ENCODE measurements at places on chromosomes 2 and 18.

- DNase-seq: no peak
Observed at GRCh38 chr2:4190548-4190947, 487.2 kb downstream of the DCDC2C start.

DNA sequence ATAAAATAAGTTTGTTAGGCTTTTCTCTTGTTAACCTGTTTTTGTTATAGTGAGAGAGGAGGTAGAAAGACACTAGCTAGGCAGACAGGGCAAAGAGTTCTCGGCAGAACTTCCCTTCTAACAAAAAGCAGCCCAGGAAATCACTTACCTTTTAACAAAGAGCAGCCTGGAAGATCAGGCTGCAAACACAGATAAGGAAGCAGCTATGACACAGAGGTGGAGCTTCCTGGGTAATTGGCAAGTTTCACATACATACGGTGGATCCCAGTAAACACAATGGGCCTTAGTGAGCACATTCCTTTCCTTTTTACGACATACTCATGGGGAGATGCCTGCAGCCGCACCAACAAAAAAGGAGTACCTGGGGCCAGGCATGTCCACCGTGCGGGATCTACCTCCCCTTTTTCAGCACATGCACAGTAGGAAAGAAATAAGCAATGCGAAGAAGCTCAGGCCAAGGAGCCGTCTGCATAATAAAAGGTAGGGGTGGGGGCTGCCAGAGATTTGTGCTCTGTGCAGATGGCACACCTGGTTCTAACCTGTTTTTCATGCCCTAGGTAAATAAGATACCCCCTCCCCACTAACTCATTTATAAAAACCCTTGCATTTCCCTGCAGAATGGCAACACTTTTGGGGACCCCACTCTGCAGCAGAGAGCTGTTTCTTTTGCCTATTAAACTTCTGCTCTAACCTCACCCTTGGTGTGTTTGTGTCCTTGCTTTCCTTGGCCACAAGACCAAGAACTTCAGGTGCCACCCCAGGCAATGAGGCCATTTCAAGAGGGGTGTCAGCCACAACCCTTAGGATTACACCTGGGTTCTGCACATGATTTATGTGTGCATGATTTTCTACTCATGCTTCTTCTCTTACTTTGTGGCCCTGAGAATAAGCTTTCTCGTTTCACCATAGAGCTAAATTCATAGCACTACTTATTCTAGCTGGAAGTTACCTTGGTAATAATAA, 26.5 kb downstream of the MDH1 start:
- DNase-seq: no peak

- peak; percentile 40 for DNase-seq
Observed at GRCh38 chr2:96065381-96065930, 30.7 kb upstream of the GPAT2 start.

- DNase-seq: peak; percentile 71
Observed at GRCh38 chr2:240857039-240858008, 11.3 kb upstream of the AGXT start.

DNA sequence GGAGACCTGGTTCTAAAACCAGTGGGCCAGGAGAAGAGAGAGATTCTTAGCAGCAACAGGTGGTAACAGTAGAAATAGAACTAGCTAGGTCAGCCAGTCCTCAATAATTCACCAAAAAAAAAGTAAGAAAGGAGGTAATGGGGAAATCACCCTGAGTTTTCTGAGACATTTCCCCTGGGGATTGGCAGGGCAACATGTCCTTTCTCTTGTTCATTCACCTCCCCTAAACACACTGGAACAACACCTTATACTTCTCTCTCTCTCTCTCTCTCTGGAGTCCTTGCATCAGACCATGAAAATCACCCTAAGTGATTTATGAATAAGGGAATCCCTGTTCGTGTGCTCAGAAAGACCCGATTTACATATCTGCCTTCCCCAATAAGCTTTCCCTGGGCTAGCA, 64.8 kb downstream of the COX7A2L start:
- no peak for DNase-seq

DNA sequence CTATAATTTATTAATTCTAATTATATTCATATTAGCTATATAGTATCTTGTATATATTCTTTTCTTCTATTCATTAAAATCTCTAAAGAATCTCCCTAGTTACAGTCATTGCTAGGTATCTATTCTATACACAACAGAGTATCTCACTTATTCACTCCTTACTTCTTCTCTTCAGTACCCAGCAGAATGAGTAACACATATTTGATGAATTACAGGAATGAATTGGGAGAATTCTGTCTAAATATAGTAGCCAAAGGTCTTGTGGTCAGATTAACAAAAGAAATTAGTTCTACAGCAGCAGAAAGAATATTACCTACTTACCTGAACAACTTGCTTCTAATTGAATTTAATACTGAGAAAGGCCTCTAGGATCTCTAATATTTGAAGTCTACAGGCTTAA, 758.0 kb upstream of the ZEB2 start:
- DNase-seq: no peak

DNA sequence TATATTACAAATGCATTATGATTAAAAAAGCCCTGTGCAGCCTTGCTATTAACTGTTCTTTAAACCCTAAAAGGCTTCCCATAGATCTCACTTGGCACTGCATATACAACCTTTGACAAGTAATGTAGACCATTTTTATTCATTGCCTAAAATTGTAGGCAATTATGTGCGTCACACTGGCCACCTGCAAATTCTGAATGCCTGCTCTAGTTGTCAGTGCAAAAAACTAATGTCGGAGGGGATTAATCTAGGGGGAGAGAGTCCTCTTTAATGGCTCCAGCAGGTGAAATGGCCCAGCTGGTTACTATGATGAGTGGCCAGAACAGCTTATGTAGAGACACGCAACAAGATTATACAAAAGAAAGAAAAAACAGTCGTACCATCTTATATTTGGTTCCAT, 123.2 kb downstream of the OLA1 start:
- no peak for DNase-seq

GRCh38 chr2:180966378-180966777, 14.0 kb upstream of the UBE2E3 start:
- no peak for DNase-seq

- DNase-seq: no peak
Observed at GRCh38 chr2:128818704-128819491, 500.2 kb upstream of the HS6ST1 start.

DNA sequence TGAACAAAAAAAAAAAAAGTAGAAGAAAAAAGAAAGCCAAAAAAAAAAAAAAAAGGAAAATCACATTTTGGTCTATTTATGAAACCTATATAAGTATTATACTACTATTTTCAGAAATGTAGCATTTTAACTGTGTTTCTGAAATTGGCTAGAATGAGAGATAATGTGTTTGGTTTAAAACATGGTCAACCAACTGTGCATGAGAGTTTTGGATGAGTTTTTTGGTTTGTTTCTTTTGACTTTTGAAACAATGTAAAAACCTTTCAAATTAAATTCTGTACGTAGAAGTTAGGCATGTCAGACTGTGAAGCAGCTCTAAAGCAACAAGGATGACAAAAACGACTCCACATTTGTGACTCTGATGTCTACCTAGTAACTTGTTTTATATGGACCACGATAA, 34.6 kb downstream of the SPC25 start:
- DNase-seq: no peak

DNA sequence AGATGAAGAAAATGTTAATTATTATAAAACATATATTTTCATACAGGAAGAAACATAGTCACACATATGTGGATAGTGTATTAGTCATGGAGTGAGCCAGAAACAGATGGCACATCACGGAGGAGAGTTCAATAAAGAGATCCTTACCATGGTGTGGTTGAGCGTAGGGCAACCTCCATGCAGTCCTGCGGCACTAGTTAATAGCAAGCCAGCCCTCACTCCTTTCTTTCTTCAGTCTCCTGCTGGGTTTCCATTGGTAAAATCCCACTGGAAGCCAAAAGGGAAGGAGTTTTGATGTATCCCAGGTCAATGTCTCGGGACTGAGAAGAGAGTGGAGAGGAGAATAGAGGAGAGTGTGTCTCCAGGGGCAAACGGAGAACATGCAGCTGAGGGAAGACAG, 328.1 kb downstream of the NR4A2 start:
- DNase-seq: no peak

DNA sequence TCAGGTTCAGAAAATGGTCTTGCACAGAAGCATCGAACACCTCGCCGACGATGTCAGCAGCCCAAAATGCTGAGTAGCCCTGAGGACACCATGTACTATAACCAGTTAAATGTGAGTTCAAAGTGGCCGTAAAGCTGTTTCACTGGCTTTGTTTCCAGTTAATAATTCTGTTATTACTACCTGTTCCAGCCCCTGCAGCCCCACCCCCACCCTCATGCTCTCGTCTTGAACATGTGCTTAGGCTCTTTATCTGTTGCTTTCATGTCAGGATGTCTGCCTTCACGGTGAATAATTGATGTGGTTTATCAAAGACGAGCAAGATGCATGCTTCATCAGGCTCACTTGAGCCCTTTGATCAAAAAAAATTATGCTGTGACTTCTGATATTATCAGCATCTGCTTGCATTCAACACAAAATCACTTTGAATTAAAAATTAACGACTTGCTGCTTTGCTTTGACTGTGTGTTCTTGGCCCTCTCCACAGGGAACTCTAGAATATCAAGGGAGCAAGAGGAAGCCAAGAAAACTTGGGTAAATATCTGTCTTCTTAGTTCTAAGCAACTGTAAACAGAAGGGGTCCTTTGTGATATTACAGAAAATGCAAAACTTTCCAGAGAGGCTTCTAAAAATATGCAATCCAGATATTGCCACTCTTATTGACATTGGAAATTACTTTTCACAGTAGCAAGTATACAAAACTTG, 63.4 kb upstream of the SP5 start:
- no peak for DNase-seq

- peak; percentile 51 for DNase-seq
Observed at GRCh38 chr2:102187496-102188150, 800 bp downstream of the IL1RL2 start.

GRCh38 chr2:238241970-238242369, 2.1 kb upstream of the HES6 start:
- DNase-seq: no peak

DNA sequence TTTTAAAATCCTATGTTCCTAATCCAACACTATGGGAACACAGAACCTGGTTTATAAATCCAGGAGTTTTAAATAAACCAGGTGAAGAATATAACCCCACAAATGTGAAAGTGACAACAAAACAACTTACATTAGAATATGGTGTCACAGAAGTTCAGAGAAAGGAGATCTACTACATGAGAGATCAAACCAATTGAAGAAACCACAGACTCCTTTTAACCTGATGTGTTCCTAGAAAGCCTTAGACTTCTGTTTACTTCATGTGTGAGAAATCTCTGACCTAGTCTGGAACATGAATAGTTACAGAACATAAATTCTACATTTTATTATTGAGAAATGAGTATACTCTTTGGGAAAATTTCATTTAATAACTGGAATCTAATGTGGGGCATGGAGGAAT, 165.3 kb downstream of the FTCDNL1 start:
- no peak for DNase-seq

DNA sequence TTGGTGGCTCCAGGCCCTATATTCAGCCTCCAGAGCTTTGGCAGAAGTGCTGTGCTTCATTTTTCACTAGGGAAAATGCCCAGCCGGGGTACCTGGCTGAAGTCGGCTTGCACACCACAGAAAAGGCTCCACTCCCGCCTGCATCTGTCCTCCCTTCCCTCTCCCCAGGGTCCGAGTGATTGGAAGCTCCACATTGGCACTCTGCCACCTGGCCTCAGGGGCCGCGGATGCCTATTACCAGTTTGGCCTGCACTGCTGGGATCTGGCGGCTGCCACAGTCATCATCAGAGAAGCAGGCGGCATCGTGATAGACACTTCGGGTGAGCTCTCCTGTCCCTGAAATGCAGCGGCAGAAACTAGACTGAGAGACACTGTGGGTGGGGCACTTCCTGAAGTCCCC, 47.4 kb downstream of the IMPA2 start:
- no peak for DNase-seq

DNA sequence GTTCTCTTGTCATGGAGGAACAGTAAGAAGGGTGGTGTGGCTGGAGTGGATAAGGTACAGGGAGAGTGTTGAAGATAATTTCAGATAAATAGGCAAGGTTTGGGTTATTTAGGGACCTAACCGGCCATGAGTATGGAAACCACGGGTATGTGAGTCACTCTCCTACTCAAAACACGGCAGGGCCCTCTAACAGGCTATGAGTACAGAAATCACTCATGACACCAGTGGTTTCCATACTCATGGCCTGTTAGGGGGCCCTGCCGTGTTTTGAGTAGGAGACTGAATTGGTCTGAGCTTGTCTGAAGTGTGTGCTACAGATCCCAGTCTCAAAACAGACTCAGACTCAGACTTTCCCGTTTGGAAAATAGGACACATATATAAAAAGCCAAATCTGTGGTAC, 428.4 kb upstream of the HNMT start:
- no peak for DNase-seq

DNA sequence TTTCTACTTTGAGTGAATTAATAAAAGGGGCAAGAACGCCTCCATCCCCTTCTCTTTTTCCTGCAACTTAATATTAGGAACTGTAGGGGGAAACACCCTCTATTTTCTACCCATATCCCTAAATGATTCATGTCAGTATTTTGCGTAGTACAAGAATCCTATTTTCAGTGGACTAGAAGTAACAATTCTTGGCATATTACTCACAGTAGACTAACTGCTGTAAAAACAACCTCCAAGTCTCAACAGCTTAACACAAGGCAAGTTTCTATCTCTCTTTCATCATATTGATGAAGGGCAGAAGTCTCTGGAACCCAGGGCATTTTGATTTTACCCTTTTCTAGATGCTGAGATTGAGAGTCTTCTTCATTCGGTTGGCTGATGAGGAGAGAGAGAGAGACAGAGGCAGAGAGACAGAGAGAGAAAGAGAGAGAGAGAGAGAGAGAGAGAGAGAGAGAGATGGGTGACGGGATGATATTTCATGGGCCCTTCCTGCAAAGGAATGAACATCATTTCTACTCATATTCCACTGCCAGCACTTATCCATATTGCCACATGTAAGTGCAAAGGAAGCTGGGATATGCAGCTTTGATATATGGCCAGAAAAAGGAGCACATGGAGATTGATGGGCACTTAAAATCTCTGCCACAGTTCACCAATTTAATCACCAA, 481.6 kb downstream of the LPIN1 start:
- no peak for DNase-seq

DNA sequence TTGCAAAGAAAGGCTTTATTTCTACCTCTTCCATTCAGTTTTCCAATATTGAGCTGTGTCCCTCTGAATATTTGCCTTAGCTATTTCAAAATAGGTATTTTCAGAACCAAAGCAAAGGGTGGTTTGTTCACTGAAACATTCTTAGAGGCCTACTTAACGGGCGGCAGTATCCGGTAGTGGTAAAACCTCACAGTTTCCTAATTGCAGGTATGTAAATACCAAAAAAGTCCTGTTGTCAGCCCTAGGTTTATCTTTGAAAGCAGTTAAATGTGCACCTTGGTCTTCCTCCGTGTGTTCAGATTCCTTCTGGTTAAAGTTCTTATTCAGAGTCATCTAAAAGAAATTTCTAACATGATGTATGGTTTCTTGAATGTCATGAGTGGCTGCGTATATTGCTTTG, 38.9 kb downstream of the CCNT2 start:
- DNase-seq: no peak

- DNase-seq: no peak
Observed at GRCh38 chr2:20212459-20212870, 12.5 kb downstream of the SDC1 start.

Data from liver (tissue), 10 donors.